Ascending aorta (tissue), 2 donors: ENCODE measurements at places on chromosomes 1 and 21. TPM values are rescaled to one million over a fixed set of nuclear protein-coding genes. Genes with fewer than 3 reads are reported as not detected.

DNA sequence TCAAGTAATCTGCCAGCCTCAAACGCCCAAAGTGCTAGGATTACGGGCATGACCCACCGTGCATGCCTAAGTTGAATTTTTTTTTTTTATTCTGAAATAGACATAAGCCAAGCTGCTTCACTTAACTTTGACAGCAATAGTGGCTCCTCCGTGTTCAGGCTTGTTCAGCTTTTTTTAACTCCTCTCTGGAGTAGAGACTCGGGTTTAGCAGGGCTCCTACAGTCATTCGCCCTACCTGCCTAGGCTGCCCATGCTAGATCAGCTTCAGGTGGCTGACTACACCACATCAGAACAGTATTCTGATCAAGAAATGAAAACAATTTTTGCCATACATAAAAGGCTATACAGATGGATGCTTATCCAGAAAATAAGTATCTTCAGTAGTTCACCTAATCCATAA, 14.7 kb downstream of the ARID4B start:
- no peaks in the 10 kb centered on the region for H3K36me3 ChIP-seq
- no peak overlapping the region for H3K27ac ChIP-seq
- no peaks in the 10 kb centered on the region for H3K27me3 ChIP-seq
- no peak for DNase-seq
- no peaks in the 10 kb centered on the region for H3K4me1 ChIP-seq

- H3K27ac ChIP-seq, result no peak overlapping the region
- H3K4me1 ChIP-seq, result no peaks in the 10 kb centered on the region
- no peak overlapping the region for H3K4me3 ChIP-seq
- no peaks in the 10 kb centered on the region for H3K27me3 ChIP-seq
- no peak for DNase-seq
Observed at GRCh38 chr1:218939095-218939494, 234.6 kb upstream of the LYPLAL1 start.

DNA sequence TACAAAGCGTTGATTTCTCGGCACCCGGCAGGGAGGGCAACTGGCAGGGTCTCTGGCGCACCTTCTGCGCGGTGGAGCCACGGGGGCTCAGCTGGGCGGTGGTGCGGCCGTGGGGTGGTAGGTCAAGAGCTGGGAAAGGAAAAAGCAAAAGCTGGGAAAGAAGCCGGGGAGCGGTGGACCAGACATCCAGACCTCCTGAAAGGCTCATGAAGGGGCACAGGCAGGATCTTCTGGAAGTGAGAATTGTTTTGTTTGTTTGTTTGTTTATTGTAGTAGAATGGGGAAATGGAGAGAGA, 7.2 kb upstream of the RNU1-1 start:
- no peaks in the 10 kb centered on the region for H3K36me3 ChIP-seq
- no peak overlapping the region for H3K27ac ChIP-seq
- H3K27me3 ChIP-seq, result no peaks in the 10 kb centered on the region
- DNase-seq, result no peak

- H3K36me3 ChIP-seq, result no peaks in the 10 kb centered on the region
- no peak for DNase-seq
- no peak overlapping the region for H3K4me3 ChIP-seq
- H3K27ac ChIP-seq, result no peak overlapping the region
- no peaks in the 10 kb centered on the region for H3K27me3 ChIP-seq
Observed at GRCh38 chr1:98203466-98203865, 282.6 kb upstream of the DPYD start.

- no peak for DNase-seq
- no peaks in the 10 kb centered on the region for H3K36me3 ChIP-seq
- H3K27me3 ChIP-seq, result no peaks in the 10 kb centered on the region
- no peak overlapping the region for H3K27ac ChIP-seq
Observed at GRCh38 chr1:115450501-115451040, 112.5 kb upstream of the NGF start.

GRCh38 chr21:36589352-36589971, 109.5 kb upstream of the SIM2 start:
- H3K4me1 ChIP-seq, result no peaks in the 10 kb centered on the region
- H3K27ac ChIP-seq, result no peak overlapping the region
- H3K4me3 ChIP-seq, result no peak overlapping the region
- no peak for DNase-seq
- H3K36me3 ChIP-seq, result no peaks in the 10 kb centered on the region

GRCh38 chr21:28391938-28392849, 600.5 kb downstream of the LTN1 start:
- no peaks in the 10 kb centered on the region for H3K36me3 ChIP-seq
- no peak for DNase-seq
- no peaks in the 10 kb centered on the region for H3K27me3 ChIP-seq
- H3K4me3 ChIP-seq, result no peak overlapping the region
- H3K4me1 ChIP-seq, result no peaks in the 10 kb centered on the region

DNA sequence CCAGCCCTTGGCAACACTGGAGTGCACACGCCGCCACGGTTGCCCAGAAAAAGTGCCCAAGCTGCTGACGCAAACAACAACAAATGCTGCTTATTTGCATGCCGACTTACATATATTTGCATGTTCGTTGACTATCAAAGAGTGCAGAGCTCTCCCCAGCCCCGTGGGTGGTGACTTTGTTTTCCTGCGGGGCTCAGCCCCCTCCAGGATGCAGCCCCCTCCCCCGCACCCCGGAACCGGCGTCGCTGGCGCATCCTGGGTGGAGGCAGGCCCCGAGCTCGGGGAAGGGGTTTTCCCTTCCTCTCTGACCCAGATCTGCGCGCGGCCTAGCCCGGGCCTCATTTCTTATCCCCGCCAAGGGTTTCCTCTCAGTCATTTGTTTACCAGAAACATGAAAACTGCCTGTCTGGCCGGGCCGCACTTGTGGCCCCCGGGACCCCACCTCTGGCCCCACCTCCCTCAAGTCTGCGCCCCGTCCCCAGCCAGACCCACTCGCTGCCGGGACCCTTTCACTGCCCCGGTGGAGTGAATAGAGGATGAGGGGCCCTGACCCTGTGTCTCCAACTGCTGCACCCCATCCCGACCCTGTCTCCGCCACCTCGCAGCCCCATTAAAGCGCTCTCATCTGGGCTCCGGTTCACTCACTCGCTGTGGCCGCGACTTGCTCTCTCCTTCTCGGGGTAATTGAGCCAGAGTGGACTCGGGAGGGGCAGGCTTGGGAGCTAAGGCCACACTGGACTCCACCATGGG, 5.5 kb downstream of the TNFRSF25 start:
- no peak for DNase-seq
- no peaks in the 10 kb centered on the region for H3K36me3 ChIP-seq
- no peak overlapping the region for H3K27ac ChIP-seq
- no peaks in the 10 kb centered on the region for H3K27me3 ChIP-seq
- no peaks in the 10 kb centered on the region for H3K4me1 ChIP-seq
- H3K4me3 ChIP-seq, result no peak overlapping the region

- no peaks in the 10 kb centered on the region for H3K27me3 ChIP-seq
- H3K4me1 ChIP-seq, result peaks cover 9% of the 10 kb centered on the region
- DNase-seq, result no peak
- no peak overlapping the region for H3K27ac ChIP-seq
- no peaks in the 10 kb centered on the region for H3K36me3 ChIP-seq
Observed at GRCh38 chr1:66265796-66266195, 268.2 kb upstream of the SGIP1 start.

DNA sequence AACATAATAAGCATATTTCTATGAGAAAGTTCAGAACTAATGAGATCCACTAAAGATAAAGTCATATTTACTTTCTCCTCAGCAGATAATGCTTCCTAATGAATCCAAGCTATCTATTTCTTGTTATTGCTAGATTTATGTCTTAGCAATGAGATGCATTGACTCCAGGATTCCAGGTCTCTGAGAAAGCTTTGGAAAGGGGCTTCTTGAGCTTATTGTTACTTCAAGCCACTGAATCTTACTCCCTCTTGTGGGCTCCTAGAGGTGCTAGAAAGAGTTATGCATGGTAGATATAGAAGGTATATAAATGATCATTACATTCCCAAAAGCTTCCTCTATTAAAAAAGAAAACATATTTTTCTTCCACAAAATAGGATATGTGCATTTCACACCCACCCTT, 246.4 kb upstream of the ADAMTS5 start:
- H3K4me3 ChIP-seq, result no peak overlapping the region
- no peaks in the 10 kb centered on the region for H3K36me3 ChIP-seq
- H3K27me3 ChIP-seq, result no peaks in the 10 kb centered on the region
- H3K27ac ChIP-seq, result no peak overlapping the region
- H3K4me1 ChIP-seq, result no peaks in the 10 kb centered on the region
- DNase-seq, result no peak

DNA sequence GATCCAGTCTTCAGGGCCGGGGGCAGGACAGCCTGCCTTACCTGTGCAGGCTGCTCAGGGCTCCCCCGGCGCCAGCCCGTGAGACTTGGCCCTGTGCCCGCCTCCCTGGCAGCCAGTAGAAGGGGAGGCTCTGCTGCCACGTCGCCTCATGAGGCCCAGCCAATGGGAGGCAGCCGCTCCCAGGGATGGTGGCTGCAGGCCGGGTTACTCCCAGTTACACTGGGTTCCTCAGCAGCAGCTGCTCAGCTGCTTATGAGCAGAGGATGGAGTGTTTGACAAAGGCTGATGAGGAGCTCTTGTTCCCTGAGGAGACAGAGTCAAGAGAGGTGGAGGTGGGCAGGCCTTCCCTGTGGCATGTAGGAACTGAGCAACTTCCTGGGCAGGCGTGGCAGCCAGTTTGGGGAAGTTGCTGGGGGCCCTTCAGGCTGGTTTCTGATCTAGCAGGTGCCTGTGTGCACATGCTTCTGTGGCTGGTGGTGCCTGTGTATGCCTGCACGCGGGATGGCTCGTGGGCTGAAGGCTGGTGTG, 5.5 kb downstream of the MFSD2A start:
- no peaks in the 10 kb centered on the region for H3K36me3 ChIP-seq
- no peak overlapping the region for H3K4me3 ChIP-seq
- no peaks in the 10 kb centered on the region for H3K27me3 ChIP-seq
- H3K4me1 ChIP-seq, result peaks cover 8% of the 10 kb centered on the region
- no peak overlapping the region for H3K27ac ChIP-seq
- no peak for DNase-seq

GRCh38 chr1:209012443-209013196, 570.9 kb upstream of the CAMK1G start:
- no peaks in the 10 kb centered on the region for H3K27me3 ChIP-seq
- H3K4me1 ChIP-seq, result no peaks in the 10 kb centered on the region
- no peak for DNase-seq
- no peak overlapping the region for H3K27ac ChIP-seq
- no peaks in the 10 kb centered on the region for H3K36me3 ChIP-seq
- H3K4me3 ChIP-seq, result no peak overlapping the region

DNA sequence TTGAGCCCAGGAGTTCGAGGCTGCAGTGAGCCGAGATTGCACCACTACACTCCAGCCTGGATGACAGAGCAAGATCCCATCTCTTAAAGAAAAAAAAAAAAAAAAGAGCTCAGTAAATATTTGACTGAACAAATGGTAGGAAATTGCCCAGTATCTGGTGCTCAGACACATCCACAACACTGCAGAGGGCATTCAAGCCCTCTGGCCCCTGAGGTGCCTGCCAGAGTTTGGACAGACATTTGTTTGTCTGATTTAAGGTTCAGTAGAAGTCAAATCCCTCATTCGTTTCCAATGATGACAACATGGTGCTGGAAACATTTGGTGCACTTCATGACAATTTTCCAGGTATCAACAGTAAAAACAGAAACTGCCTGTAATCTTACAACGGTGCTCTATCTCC, 86.6 kb downstream of the HLCS start:
- DNase-seq, result no peak
- H3K27ac ChIP-seq, result no peak overlapping the region
- H3K27me3 ChIP-seq, result no peaks in the 10 kb centered on the region
- H3K36me3 ChIP-seq, result no peaks in the 10 kb centered on the region

DNA sequence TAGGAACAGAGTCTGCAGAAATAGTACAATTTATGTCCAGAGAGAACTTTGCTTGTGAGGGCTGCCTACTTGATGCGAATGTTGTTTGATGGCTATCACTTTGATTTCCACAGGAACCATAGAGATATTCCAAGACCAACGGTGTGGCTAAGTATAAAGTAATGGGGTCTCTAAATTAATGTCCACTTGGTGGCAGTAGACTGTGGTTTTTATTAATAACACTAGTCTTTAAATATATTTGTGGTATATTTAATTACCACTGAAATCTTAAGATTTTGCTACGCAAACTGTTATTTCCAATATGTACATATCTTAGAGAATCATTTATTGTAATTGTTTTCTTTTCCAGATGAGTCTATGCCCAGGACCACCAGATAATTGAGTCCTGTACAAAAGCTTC, 647.9 kb downstream of the PLA2G4A start:
- no peaks in the 10 kb centered on the region for H3K4me1 ChIP-seq
- DNase-seq, result no peak
- no peak overlapping the region for H3K27ac ChIP-seq

- no peak for DNase-seq
- no peaks in the 10 kb centered on the region for H3K27me3 ChIP-seq
- no peak overlapping the region for H3K27ac ChIP-seq
Observed at GRCh38 chr21:33387294-33387693, 15.9 kb upstream of the IFNGR2 start.

- no peaks in the 10 kb centered on the region for H3K36me3 ChIP-seq
- H3K27me3 ChIP-seq, result no peaks in the 10 kb centered on the region
- DNase-seq, result no peak
- no peak overlapping the region for H3K4me3 ChIP-seq
- H3K27ac ChIP-seq, result no peak overlapping the region
Observed at GRCh38 chr1:85617633-85618100, 37.1 kb downstream of the CCN1 start.

DNA sequence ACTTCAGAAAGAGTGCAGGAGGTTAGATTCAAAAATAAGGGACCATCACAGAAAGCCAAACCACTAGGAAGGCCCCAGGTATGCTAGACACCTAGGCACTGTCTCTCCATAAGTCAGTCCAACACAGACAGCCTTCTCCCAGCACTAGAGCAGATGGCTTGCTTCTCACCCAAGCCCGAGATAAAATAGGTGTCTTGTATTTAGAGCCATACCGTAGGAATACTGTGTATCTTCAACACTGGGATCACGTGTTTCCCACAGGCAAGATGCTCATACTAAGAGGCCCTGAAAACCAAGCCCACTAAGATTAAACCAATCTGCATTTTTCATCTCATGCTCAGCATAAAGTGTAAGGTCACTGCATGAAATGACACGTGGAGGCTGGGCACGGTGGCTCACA, 223.3 kb upstream of the KAZN start:
- no peak overlapping the region for H3K4me3 ChIP-seq
- no peaks in the 10 kb centered on the region for H3K4me1 ChIP-seq
- DNase-seq, result no peak
- no peak overlapping the region for H3K27ac ChIP-seq

Gene RAB4A
- 6.0 TPM for total RNA-seq

Gene TNNT2
- not detected for total RNA-seq

Gene MRPS21
- 17.1 TPM for total RNA-seq

Gene ABCA4
- not detected for total RNA-seq

Gene OPRD1
- not detected for total RNA-seq

Gene TPRG1L
- total RNA-seq, result 18.9 TPM

Gene PLD5
- total RNA-seq, result 6.6 TPM

Gene HOOK1
- total RNA-seq, result not detected

Gene LRIF1
- 3.5 TPM for total RNA-seq

Gene MCOLN2
- not detected for total RNA-seq

Gene REN
- not detected for total RNA-seq

Gene F13B
- total RNA-seq, result not detected

Gene VCAM1
- 9.8 TPM for total RNA-seq

Gene B3GALT2
- total RNA-seq, result not detected

Gene FCRLB
- not detected for total RNA-seq

Gene CA14
- not detected for total RNA-seq

Gene ADGRL4
- total RNA-seq, result 73.5 TPM
